ENCODE measurements at places on chromosomes 5 and 9. TPM values are rescaled to one million over a fixed set of nuclear protein-coding genes. Genes with fewer than 3 reads are reported as not detected.

The ESM1 gene
- under 0.01 TPM for total RNA-seq

The CKMT2 gene
- total RNA-seq = 0.27 TPM

- DNase-seq = no peak
These were observed 38.9 kb upstream of the SLC6A3 start for GRCh38 chr5:1483856-1484729.

- no peak for DNase-seq
These were observed 102.0 kb upstream of the SMC5 start for GRCh38 chr9:70156729-70157128.

DNA sequence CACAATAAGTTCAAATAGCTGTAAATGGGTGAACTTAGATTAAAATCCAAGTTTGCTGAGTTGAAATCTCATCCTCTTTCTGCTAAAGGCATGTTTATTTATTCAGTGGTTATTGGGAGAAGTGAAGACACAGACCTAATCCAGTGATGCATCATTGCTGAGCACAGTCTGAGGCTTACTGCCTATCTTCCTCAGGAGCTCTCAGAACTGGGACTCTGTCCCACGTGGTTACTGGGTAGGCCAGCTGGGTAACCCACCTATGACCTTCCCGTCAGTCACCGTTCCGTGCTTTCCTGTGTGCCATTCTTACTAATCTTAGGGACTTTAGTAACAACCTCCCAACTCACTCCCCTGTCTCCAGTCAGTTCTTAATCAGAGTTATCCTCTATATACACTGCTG is 226.8 kb upstream of the ATP10B start:
- DNase-seq = no peak

The EQTN gene
- total RNA-seq = not detected

The OR1B1 gene
- total RNA-seq = 0.27 TPM

- DNase-seq = no peak
These were observed 207.7 kb downstream of the PDE4D start for GRCh38 chr5:59685793-59686192.

- peak; percentile 83 for DNase-seq
These were observed 223 bp downstream of the NR3C1 start for GRCh38 chr5:143403334-143403592.

The CTNND2 gene
- not detected for total RNA-seq

DNA sequence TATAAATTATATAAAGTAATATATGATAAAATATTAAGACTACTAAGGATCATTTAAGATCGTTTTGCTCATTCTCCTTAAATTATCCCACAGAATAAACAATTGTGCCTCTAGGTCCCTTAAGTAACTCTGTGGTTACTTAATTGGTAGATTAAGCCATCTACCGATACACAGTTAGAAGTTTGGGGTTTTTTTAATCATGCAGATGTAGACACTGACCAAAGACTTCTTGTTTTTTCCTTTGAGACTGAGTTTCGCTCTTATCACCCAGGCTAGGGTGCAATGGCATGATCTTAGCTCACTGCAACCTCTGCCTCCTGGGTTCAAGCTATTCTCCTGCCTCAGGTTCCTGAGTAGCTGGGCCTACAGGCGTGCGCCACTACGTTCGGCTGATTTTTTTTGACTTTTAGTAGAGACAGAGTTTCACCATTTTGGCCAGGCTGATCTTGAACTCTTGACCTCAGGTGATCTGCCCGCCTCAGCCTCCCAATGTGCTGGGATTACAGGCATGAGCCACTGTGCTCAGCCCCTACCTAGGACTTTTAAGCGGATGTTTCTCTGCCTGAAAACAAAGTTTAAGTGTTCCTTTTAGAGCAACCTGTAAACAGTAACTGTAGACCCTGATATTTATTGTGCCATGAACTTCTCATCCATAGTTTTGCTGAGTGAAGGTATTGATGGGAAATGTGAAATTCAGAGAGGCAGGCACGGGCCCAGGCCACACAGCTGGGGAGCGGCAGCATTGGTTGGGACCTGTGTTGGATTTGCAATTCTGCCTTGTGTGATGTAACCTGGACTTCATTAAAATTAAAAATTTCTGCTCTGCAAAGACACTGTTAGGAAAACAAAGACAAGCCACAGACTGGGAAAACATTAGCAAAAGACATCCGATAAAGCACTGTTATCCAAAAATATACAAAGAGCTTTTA is 11.6 kb downstream of the CEL start:
- DNase-seq = no peak

DNA sequence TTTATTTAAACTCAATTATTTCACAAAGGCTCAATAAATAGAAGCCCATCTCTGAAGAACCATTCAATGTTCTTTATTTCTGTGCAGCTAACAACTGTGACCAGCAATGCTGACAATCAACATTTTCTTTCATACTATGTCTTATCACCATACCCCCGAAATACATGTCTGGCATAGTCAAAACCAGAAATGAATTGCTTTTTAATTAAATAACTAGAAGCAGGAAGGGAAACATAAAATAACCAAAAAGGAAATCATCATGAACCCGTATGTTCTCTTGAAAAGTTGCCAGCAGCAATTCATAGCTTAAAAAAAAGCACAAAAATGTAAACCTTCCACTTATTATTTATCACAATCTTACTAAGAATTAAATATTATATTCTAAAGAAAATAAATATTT is 212.4 kb downstream of the TMEM232 start:
- no peak for DNase-seq

DNA sequence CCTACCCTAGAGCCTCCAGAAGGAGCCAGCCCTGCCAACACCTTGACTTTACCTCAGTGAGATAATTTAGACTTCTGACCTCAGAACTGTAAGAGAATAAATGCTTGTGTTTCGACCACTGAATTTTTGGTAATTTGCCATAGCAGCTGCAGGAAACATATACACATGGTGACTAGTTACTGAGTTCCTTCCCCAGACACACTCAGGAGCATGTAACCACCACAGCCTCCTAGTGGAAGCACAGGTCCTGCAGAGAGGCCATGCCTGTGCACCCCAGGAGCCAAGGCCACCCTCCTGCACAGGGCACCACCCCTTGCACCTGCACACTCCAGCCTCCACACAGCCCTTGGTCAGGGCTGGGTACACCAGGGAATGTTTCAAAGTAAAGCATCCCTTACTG is 7.6 kb upstream of the CAMSAP1 start:
- DNase-seq = no peak

- DNase-seq = no peak
These were observed 114.7 kb downstream of the ST8SIA4 start for GRCh38 chr5:100788417-100788816.

The THBS4 gene
- total RNA-seq = under 0.01 TPM

GRCh38 chr9:106798016-106798799 is 64.8 kb upstream of the ZNF462 start:
- DNase-seq = no peak

DNA sequence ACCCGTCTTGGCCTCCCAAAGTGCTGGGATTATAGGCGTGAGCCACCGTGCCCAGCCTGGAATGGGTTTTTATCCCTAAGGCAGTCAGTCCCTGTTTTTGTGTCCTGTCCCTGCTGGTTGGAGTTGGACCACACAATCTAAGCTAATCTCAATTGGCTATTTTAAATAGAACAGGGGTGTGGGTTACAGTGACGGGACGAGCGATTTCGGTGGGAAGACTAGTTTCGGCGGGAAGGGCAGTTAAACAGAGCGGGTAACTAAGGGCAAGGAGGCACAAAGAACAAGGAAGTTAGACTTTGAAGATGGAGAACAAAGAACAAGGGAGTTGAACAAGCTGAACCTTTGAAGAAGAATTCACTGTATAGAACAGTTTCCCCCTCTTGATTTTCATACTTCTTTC is 1.4 kb downstream of the GTF3C5 start:
- DNase-seq = no peak

The CCT5 gene
- 242 TPM for total RNA-seq

The HAPLN1 gene
- not detected for total RNA-seq

DNA sequence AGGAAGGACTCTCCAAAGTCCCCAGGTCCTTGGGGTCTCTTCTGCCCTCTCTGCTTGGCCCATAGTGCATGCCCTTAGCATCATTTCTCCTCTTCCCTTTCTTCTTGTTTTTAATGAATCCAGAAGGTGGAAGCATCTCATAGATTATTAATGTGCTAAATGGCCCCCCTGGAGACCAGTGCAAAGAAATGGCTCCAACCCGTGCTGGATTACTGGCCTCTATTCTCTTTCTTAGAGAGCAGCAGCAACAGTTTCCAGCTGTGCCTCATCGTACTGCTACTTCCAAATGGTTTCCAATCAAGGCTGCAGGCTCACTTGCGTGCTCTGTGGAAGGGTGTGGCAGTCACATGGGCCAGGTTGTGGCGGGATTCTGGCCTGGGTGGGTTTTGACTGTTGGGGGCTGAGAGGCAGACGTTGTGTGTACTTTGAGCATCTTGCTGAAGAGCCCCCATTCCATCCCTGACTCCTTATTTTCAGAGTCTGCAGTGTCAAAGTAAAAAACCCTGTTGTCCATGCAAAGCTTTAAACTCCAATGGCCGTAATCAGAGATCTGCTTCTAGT is 139.7 kb downstream of the GABBR2 start:
- no peak for DNase-seq

DNA sequence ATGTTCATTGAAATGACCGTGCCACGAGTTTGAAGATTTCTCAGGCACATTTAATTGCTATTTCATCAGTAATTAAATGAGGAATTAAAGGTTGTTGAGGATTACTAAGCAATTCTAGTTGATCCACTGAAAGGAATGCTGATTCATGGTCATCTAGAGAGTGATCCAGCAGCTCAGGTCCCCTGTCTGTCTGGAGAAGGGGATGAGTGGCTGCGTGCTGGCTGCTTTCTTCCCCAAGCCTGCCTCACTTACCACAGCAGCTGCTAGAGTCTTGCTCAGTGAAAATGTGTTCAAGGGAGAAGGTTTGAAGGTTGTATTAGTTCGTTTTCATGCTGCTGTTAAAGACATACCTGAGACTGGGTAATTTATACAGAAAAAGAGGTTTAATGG is 7.8 kb upstream of the TGFBI start:
- no peak for DNase-seq

The ANKRD55 gene
- total RNA-seq = under 0.01 TPM

- no peak for DNase-seq
These were observed 321.5 kb downstream of the ENC1 start for GRCh38 chr5:74319076-74319475.

The RFESD gene
- 1.6 TPM for total RNA-seq

- DNase-seq = no peak
These were observed 133.6 kb downstream of the SIL1 start for GRCh38 chr5:139064613-139065012.

The GABRG2 gene
- total RNA-seq = under 0.01 TPM

DNA sequence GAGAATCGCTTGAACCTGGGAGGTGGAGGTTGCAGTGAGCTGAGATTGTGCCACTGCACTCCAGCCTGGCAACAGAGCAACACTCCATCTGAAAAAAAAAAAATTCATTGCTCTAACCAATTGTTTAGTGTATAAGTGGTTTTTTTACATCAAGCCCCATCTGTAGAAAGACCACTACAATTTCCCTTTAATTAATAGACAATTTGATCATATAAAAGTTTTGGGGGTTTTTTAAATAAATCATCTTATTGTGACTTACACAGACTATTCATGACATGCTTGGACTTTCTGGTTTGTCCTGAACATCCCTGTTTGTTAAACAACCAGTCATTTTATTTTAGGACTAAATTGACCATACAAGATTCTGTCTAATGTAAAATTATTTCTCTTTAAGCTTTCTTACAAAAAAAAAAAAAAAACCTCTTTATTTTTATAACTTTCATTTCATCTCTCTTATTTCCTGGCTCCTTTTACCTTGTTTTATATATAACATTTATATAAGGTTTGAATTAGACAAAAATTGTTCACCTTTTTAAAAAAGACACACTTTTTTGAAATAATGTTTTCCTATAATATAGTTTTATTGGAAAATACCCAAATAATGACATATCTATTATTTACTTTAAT is 9.8 kb upstream of the FANCC start:
- DNase-seq = no peak

The CDKN2A gene
- 0.27 TPM for total RNA-seq

DNA sequence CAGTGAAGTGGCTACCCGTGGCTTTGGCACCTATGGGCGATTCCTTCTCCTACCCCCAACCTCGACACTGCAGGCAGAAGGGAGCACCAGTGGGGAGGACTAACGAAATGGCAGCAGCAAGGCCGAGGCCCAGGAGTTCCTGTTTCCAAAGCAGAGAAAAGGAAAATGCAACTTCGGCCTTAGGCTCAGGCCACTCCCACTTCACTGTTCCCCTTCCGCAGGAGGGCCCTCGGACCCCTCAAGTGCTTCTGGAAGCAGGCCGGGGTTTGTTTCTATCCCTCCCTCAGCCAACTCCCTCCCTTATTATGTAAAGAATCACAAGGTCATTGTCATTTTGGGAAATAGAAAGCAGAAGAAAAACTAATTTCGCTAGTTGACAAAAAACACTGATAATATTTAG is 36.4 kb upstream of the NKX2-5 start:
- no peak for DNase-seq

DNA sequence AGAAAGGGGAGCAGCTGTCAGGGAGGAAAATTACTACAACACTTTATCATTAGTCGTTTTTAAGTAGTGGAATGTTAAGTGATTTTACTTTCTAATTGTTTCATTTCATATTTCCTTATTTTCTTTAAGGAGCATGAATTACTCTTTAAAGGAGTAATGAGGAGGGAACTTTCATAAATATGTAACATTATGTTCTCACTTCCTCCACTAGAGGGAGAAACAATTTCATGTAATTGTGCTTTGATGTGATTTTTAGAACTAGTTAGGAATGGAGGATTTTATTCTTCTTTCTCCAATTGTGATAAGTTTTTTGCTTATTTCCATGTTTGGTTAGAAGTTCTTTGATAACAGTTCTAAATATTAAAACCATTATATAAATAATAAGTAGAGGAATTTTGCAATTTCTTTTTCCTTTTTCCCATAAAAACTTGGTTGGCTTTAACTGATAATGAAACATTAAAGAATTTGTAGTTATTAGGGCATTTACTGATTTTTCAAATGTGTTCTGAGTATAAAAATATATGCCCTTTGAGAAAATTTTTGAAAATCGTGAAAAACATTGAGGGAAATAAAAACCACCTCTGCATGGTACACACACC is 25.6 kb downstream of the CEP78 start:
- DNase-seq = peak; percentile 4

- no peak for DNase-seq
These were observed 58.2 kb downstream of the CAMSAP1 start for GRCh38 chr9:135849181-135849580.

GRCh38 chr5:140408750-140409241 is 7.2 kb downstream of the ANKHD1 start:
- no peak for DNase-seq

DNA sequence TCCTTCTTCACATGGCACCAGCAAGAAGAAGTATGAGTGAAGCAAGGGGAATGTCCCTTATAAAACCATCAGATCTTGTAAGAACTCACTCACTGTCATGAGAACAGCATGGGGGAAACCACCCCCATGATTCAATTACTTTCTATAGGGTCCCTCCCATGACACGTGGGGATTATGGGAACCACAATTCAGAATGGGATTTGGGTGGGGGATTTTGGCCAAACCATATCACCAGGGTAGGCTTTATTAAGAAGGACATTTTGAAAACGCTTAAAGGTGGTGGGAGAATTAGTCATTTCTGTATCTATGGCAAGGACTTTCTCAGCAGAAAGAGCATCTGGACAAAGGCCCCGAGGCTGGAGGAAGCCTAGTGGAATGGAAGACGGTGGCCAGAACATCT is 100.2 kb upstream of the ADAMTS16 start:
- no peak for DNase-seq

The GABRA1 gene
- total RNA-seq = not detected

The SV2C gene
- total RNA-seq = under 0.01 TPM

The RALGPS1 gene
- total RNA-seq = 1.6 TPM

GRCh38 chr5:147849226-147849625 is 17.8 kb upstream of the SPINK1 start:
- no peak for DNase-seq

Data from hematopoietic multipotent progenitor cell (in vitro differentiated cells).